ENCODE measurements at places on chromosomes 1 and 21.

GRCh38 chr1:175597969-175598765 is 145.2 kb downstream of the TNR start:
- peak; percentile 49 for DNase-seq

- peak; percentile 95 for DNase-seq
Measured at GRCh38 chr1:108590957-108591356, 31.1 kb downstream of the EEIG2 start.

DNA sequence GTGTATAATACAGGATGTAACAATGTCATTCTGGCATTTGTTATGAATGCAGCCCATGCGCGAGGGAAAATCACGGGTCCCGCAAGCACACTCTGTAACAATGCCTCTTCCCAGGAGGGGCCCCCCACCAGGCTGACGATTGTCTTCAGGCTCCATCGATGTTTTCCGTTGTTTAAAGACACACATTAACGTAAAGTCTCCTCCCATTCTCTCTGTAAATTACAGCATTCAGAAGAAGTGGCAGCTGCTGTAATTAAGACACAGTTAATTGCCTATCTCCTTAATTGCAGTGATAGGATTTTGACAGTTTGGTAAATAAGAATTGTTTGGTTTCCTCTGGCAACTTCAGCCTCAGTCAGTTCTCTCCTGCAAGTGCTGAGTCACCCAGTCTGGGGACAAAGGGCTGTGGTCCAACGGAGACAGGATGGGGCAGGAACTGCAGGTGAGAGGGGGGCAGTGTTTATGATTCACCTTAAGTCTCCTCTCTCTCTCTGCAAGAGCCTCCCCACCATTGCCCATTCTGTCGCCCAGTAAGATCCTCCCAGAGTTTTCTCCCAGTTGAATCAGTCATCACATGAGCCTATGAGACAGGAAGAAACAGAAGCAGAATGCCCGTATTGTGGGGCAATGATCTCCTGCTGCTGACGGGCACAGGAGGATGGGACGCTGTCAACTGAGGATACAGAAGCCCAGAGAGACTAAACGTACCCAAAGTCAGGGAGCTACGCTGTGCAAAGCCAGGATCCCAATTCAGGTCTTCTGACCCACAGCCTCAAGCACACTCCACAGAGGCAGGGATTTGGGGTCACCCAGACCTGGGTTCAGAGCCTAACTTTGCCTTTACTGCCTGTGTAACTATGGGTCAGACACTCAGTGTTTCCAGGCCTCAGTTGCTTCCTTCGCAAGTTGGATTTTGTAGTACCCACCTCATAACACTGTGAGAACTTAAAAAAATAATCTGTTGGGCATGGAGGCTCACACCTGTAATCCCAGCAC is 110.0 kb downstream of the ADSS2 start:
- DNase-seq, result no peak

DNA sequence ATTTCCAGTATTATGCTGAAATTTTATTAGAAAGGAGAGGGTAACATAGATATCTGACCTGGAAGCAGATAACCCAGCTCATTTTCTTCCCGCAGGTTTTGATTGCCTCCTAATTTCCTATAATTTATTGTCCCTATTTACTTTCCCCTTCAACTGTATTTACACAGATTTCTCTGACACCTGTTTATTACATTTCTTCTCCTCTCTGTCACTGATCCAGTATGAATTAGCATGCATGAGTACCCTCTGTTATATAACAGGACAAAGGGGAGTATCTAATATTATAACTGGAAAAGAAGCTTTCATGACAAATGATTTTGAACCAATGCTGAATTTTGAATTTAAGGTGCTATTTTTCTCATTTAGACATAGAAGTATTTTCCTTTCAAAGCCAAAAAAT is 37.4 kb downstream of the DENND1B start:
- DNase-seq, result no peak

GRCh38 chr1:54936791-54937190 is 43.6 kb upstream of the TMEM61 start:
- no peak for DNase-seq

DNA sequence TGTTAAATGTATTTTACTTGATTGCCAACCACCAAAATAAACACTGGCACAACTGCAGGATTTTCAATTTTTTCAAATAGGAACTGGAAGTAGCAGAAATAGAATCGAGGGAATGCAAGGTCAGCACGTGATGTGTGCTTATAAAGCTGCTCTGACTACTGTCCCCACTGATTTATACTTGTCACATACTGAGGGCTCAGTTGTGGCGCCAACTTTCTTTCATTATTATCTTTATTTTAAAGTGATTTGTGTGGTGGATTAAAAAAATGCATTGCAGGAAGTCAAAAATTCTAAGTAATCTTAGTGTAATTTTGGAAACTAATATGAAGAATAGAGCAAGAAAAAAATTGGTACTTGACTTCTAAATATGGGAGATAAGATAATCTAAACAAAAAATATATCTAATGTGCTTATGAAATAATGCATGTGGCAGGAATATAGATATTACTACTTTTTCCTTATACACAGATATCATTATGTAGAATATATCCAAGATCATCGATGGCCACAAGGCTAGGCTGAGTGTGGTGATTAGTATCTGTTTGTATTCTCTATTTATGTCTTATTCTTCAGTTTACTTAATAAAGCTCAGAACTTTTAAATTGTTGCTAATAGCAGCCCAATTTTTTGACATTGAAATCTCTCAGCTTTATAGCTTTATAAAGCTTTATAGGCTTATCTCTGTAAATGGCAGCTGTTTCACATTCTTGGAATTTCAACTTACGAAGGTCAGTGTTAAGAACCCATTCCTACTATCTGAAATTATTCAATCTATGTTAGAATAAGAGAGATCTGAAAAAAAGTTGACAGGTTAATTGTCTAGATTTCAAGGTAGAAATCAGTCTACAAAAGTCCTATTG is 404.5 kb upstream of the ADAMTS5 start:
- DNase-seq, result no peak

DNA sequence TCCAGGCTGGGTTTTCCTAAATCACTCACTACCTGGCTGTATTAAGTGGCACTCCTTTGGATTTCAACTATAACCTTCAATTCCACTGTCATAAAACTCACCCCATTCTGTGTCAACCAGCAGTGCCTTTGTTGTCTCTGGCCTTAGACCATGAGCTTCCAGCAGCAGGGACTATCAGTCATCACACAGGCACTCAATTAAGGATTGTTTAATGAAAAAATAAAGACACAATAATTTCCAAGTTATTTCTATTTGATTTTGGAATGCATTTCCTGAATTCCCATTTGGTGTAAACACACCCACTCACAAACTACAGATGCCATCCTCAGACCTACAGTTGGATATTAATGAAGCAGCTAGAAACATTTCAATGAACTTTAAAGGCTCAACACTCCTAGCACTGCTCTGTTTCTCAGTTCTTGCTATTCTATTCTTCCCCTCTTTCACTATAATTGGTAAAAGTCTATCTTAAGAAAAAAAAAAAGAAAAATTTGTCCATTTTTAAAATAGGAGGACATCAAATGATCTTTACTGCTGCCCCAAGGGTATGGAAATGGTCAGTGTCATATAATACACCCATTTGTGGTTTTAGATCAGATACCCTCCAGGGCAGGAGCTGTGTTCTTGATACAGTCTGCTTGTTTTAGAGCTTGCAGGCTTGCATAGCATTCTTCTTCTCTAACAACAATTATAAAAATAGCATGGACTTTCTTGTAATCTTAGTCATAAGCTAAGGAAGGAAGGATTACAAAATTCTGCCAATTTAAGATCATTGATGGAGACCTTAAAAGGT is 156.4 kb downstream of the PTGER3 start:
- DNase-seq, result no peak

GRCh38 chr21:25490742-25491141 is 116.5 kb downstream of the MRPL39 start:
- no peak for DNase-seq

- DNase-seq, result no peak
Measured at GRCh38 chr1:200487650-200488049, 77.8 kb upstream of the ZNF281 start.

DNA sequence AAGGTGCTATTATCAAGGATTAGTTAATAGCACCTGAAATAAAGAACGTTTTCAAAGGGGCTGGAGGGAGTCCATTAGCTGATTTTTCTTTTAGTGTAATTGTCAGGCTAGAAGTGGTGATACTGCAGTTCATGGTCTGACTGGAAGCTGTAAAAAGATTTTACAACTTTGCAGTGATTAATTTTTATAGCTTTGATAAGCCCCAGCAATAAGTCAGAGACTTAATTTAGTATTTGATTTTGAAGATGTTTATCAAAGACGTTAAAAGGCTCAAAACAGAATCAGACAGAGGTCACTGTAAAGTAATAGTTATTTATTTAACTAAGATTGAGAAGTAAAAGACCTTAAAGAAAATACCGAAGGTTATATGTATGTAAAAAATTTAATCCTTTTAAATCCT is 165.5 kb upstream of the FMN2 start:
- no peak for DNase-seq

DNA sequence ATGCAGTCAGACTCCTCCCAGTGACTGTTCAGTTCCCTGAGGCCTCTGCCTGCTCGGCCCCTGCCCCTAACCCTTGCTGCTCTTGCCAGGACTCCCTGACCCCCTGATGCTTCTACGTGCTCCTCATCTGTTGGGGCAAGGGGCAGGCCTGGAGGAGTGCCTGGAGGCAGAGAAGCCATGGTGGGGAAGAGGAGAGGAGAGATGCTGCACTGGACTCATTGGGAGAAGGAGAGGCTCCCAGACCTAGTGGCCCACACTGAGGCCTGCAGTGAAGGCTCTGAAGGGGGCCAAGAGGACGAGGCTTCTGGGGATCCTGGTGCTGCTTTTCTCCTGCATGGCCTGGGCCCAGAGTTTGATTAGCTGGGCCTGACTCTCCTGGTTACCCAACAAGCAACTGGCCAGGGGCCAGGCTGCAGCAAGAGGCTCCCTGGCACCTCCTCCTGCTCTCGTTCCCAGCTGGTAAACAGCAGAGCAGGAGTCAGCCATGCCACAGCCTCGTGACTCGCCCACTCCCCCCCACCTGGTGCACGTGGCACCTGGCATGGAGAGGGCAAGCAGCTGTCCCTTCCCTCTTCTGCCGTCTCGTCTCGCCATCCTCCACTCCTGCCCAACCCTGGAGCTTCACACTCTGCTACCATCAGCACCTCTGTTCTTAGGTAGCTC is 847 bp upstream of the RORC start:
- DNase-seq, result no peak

GRCh38 chr1:225578251-225578977 is 74.5 kb downstream of the ENAH start:
- DNase-seq, result no peak

- DNase-seq, result no peak
Measured at GRCh38 chr1:53408013-53408754, 51.0 kb upstream of the DMRTB1 start.

DNA sequence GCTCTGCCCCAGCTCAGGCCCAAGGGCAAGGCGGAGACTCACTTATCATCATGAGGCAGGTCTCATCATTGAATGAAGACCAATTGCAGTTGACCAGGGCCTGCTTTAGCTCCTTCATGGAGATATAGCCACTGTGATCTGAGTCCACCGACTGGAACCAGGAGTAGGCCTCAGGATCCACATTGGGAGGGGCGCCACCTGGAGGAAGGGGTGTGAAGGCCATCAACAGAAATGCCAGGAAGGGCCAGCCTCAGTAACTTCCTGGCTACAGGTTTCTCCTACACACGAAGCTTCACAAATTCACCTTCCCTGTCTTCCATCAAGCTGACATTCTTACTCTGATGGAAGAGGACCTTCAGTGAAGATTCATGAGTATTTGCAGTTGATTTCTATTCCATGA is 11.6 kb downstream of the PEF1 start:
- DNase-seq, result no peak

GRCh38 chr1:22868331-22868730 is 104.3 kb downstream of the LACTBL1 start:
- DNase-seq, result no peak

GRCh38 chr1:240122639-240123613 is 31.2 kb downstream of the FMN2 start:
- DNase-seq, result no peak

GRCh38 chr1:64171797-64172281 is 31.6 kb upstream of the UBE2U start:
- no peak for DNase-seq

GRCh38 chr1:1075148-1075935 is 1.2 kb upstream of the RNF223 start:
- no peak for DNase-seq

DNA sequence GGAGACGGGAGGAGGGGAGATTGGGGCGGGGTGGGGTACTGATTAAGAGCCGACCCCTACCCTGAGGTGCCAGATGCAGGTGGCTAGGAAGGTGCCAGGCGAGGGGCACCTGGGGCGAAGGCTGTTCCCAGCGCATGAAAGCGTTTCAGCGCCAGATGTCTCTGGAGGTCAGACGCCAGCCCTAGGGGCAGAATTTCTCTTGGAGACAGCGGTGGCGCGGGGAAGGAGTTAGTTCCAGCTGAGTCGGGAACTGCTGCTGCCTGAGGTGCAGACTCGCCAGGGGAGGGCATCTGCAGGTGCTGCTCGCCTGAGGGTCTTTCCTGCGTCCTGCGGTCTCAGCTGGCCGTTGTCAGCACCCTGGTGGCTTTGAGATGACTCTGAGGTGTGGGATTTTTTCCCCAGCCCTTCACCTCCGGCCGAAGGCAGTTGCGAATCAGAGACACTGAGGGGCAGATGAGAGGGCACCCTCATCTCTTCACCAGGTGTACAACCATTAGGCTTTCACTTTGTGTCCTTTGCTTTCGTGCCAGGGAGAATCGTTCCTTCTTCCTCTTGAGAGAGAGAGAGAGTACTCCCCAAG is 539 bp downstream of the CGN start:
- DNase-seq, result no peak

GRCh38 chr1:116777831-116778830 is 23.9 kb downstream of the CD2 start:
- DNase-seq, result no peak

DNA sequence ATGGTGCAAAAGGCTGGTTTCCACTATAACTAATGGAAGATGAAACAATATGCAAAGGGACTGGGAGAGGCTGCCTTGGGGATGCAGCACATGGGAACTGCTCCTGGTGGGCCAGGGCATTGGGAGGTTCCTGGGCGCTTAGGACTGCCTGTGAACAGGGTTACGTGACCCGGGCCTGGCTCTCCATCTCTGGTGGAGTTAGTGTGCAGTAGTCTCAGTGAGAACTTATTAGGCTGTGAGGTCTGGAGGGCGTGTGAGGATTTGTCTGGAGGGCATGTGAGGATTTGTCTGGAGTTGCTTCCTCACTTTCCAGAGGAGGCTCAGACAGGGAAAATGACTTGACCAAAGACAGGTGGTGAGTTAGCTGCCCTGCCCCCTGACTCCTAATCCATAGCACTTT is 1.5 kb upstream of the ETV3L start:
- no peak for DNase-seq

- no peak for DNase-seq
Measured at GRCh38 chr1:91674107-91674506, 173.5 kb downstream of the CDC7 start.

DNA sequence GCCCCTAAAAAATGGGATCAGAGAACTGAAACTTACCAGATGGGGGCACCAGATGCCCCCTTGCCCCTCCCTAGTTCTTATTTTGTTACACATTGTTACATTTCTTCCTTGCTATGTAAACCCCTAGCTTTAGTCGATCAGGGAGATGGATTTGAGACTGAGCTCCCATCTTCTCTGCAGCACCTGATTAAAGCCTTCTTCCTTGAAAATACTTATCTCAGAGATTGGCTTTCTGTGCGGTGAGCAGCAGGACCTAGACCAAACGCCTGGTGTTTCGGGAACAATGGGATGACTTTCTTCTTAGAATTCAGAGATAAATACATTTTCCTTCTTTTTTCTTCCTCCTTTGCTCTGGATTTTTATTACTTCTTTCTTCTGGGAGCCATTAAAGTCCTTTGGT is 16.7 kb upstream of the LSM10 start:
- DNase-seq, result no peak

GRCh38 chr1:171744986-171745385 is 3.1 kb upstream of the VAMP4 start:
- DNase-seq, result no peak

- DNase-seq, result no peak
Measured at GRCh38 chr1:26894263-26894662, 4.2 kb upstream of the GPN2 start.

All from pulmonary artery endothelial cell (primary cell).